ENCODE measurements at places on chromosomes 2 and 18.
A peak's percentile ranks its signal among the peaks of the same experiment; 100 is the strongest.

DNA sequence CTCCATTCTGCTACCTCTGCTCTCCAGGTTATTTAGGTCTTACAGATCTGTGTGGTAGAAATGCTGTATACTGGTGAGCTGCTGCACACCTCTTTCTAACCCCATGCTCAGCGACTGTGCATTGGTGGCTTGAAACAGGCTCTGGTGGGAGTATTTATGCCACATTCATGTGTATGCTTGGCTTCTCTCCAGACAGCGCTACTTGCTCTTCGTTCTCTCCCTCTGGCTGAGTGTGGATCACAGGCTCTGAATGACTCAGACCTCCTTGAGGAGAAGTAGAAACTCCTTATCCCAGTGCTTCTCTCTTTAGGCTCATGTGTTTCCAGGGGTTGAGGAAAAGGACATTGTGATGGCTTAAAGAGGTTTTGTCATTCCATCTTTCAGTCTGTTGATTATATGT lies 54.9 kb downstream of the FHOD3 start:
- DNase-seq, result no peak

- DNase-seq, result no peak
These were observed 408.0 kb downstream of the TMEM182 start for GRCh38 chr2:103169861-103170260.

- DNase-seq, result no peak
These were observed 4.3 kb downstream of the IGFBP5 start for GRCh38 chr2:216690853-216691741.

DNA sequence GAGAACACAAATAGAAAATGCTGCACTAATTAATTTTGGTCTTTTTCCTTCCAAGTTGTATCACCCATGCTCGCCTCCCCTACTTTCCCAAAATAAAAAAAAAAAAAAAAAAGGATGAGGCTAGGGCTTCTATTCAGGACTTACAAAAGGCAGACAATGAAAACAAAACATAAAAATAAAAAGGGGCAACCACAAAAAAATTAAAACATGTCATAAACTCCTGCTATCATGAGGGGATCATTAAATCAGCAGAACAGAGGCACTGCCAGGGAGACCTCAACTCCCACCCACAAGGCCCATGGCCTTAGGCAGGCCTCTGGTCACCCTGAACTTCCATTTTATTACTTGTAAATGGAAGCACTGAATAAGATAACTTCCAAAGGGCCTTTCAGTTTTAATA lies 23.3 kb downstream of the EPB41L3 start:
- no peak for DNase-seq

- no peak for DNase-seq
These were observed 37.3 kb downstream of the OXER1 start for GRCh38 chr2:42726680-42727079.

GRCh38 chr2:169478745-169479256 lies 493 bp upstream of the BBS5 start:
- no peak for DNase-seq

- no peak for DNase-seq
These were observed 53.3 kb downstream of the TNS1 start for GRCh38 chr2:217949447-217949846.

DNA sequence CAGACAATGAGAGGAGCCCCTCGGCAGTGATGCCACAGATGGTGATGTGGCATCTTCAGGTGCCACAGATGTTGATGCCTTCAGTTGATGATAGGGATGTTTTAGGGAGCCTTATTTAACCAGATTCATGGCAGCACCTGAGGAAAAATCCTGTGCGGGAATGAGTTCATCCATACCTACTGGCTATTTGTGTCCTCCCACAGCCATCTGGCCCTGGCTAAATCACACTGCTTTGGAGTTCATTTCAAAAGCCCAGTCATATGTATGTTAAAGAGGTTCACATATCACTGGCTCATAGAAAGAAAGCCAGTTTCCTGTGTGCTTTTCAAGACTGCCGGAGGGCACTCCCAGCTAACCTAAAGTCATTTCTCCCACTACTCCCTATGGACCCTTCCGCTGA lies 131.3 kb downstream of the MCFD2 start:
- no peak for DNase-seq

GRCh38 chr2:173571021-173571821 lies 216.5 kb downstream of the CDCA7 start:
- no peak for DNase-seq

- no peak for DNase-seq
These were observed 58.6 kb upstream of the HS6ST1 start for GRCh38 chr2:128377071-128377910.

- no peak for DNase-seq
These were observed 8.8 kb downstream of the NFATC1 start for GRCh38 chr18:79404567-79404910.

DNA sequence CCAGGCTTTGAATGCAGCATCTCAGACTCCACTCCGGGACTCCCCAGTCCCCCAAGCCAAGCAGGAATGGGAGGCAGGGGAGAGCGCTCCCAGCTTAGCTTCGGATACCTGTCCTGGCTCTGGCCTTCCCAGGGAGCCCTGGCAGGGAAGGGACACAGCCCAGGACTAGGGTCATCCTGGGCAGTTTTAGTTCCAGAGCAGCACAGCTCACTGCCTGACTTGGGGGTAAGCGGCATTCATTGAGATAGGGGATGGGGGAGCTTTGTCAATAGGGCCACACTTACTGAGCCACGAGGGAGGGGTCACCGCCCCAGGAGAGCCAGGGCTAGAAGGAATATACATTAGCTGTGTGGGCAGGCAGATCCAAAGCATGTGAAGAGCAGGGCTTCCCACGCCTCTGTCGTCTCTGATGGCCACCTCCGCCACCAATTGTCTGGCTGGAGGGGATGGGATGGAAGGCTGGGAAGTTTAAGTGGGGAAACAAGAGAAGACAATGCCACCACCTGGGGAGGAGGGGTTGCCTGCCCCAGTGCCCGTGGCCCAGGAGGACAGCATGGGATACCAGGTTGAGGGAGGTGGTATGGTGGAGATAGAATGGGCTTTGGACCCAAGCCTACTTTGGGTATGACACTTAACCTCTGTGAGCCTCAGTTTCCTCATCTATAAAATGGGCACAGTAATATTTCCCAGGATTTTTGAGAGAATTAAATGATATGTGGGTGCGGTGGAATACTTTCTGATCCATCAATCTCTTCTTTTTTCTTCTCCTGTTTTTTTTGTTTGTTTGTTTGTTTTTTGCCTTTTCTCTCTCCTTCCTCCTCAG lies 40.2 kb downstream of the SCTR start:
- no peak for DNase-seq

DNA sequence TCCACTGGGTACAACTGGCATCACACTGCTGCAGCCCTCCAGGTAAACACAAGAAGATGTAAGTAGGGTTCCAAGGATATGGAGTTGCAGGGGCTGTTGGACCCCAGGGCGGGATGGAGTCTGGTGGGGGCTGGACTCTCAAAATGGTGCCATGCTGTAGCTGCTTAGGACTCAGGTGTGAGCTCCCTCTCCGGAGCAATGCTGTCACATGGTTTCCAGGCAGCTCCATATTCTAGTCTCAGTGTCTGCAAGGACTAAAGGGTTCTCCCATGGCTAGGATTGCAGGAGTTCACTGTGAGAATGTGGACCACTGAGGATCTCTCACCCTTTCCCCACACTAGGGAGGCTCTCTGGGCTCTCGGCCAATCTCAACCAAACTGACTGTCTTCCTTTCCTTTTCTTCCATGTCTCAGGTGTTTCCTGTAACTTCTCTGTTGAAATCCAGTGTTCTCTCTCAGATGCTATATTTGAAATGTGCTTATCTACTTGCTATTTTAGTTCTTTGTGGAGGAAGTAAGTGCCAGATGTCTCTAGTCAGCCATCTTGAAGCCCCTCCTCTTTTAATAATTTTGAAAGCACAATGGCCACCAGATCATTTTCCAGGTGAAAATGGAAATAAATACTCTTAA lies 57.6 kb downstream of the CCNT2 start:
- peak; percentile 74 for DNase-seq

- DNase-seq, result no peak
These were observed 319.9 kb upstream of the SALL3 start for GRCh38 chr18:78659748-78660147.

GRCh38 chr2:60558536-60558935 lies 5.1 kb upstream of the BCL11A start:
- DNase-seq, result no peak

DNA sequence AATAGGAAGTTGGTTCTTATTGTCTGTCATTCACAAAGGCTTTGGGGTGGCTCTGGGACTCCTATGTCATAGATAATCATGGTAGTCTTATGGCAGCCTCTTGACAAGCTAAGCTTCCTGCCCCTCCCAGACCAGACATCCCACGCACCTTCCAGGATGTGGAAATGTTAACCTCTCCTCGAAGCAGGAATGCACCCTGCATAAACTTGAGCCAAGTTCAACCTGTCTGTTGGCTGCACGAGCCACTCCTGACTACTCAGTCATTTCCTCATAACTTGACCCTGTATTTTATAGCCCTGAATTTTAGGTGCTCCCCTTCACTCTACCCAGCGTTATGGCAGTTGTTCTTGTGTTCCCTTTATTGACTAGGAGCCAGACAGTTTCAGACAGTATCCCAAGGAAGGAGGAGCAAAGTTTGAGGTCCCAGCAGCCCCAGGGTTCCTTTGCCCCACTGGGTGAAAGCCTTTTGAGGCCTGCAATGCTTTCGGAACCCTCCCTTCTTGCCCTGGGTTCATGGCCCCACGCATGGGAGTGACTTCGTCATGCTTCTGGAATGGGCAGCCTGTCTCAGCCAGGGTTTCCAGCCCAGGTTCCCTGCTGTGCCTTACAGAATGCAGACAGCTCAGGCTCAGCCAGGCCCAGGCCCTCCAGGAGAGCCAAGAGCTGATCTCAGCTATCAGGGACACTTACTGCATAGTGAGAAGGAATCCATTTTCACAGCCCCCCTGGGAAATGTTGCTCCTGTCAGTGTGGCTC lies 15.6 kb upstream of the INO80C start:
- DNase-seq, result no peak

- peak; percentile 37 for DNase-seq
These were observed 234.8 kb upstream of the SMAD2 start for GRCh38 chr18:48165111-48165866.

GRCh38 chr2:212958757-212959295 lies 192.6 kb downstream of the IKZF2 start:
- peak; percentile 97 for DNase-seq

DNA sequence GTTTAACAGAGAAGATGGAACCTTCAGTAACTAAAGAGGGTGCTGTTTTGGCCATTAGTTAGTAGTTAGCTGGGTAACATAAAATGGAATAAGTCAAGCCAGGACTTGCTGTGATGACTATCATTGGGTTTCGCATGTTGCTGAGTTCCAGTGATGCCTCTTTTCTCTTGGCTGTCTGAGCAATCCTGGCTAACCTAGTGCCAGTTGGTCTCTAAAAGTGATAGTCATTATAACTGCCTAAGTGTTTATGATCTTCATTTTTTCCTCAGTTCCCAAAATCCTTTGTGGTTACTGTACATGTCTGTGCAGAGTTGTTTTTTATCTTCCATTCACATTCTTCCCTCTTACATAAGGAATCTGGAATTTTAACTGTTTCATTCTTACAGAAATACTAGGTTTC lies 33.4 kb downstream of the WDR43 start:
- no peak for DNase-seq

- no peak for DNase-seq
These were observed 101.1 kb downstream of the CTIF start for GRCh38 chr18:48639772-48640432.

DNA sequence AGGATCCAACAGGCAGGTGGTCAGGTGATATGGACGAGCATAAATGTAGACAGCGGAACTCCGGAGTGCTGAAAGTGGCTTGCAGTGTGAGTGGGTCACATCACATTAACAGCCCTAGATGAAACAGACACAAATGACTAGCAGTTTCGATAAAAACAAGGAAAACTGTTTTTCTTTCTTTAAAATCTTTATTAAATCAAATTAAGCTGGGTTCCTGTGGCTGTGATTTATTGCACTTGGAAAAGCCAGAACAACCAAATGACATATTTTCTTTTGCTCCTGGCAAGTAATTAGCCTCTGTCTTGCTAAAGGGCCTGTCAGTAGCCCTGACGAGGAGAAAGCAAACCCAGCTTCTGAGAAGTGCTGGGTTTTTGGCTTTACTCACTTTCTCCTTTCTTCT lies 152.9 kb upstream of the DDX18 start:
- DNase-seq, result no peak

DNA sequence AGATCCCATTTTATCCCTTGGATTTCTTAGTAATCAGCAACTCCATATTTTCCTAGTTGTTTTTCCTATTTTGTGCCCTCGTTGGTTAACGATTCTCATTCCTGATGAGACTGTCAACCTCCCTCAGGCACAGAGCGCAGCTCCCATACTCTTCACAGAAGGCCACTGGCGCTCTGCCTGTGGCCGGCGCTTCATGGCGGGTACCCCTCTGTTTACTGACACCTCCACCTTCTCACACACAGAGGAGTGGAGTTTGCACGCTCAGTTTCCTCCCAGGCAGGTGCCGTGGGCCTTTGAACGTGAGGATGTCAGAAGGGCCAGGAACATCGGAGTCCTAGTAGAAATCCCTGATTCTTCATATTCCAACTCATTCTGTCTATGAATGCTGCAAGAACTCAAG lies 139.0 kb downstream of the MBP start:
- no peak for DNase-seq

DNA sequence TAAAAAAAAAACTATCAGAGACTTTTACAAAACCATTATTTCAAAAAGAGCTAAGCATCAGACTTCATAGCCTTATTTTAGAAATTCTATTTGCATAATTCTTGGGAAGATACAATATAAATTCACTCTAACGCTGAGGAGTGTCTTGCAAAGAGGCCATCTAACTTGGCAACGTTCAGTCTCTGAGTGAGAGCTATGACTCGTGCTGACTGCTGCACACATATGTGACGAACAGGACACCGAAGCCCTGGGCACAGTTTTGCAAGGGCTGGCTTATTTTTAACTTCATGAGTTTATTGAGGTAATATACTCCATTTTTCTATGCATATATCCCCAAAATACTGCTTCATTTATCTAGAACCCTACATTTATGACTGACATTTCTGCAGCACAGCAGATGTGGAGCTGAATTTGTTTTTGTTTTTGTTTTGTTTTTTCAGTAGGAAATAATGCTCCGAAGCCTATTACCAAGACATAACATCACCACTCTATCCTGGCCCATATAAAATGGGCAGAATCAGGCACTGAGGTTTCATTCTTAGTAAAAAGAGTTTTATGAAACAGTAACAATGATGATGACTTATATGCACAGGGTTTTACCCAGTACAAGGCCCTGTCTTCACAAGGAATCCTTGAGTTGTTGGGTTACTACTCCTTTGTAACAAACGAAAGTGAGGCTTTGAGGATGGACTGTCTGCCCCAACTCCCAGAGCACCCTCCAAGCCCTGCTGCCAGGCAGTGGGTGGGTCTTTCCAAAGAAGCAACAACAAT lies 68.3 kb downstream of the CRACDL start:
- no peak for DNase-seq

- DNase-seq, result no peak
These were observed 4.3 kb downstream of the DLX1 start for GRCh38 chr2:172089633-172090032.

DNA sequence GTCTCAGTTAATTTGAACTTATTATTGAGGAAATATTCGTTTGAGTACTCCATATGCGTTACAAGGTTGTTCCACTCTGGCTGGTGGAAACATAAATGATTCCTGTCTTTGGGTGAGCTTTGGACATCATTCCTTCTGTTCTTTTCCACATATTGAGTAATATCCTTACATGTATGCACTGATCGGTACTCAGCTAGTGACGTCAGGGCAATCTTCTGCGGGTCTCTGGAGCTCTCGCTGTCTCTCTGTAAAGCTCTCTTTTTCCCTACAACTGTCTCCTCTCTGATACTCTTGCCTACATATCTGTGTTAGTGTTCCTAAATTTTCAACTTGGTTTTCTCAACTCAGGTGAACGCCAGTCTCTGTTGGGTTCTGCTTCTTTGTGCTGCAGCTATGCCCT lies 23.4 kb upstream of the IL36G start:
- DNase-seq, result no peak

Data from GF-D8 (cell line).